Activated CD4-positive, alpha-beta T cell treated with anti-CD3 and anti-CD28 coated beads, Interleukin-2, amount 50 U/mL, for 48 hours (primary cell): ENCODE measurements at places on chromosomes 12 and 14.

DNA sequence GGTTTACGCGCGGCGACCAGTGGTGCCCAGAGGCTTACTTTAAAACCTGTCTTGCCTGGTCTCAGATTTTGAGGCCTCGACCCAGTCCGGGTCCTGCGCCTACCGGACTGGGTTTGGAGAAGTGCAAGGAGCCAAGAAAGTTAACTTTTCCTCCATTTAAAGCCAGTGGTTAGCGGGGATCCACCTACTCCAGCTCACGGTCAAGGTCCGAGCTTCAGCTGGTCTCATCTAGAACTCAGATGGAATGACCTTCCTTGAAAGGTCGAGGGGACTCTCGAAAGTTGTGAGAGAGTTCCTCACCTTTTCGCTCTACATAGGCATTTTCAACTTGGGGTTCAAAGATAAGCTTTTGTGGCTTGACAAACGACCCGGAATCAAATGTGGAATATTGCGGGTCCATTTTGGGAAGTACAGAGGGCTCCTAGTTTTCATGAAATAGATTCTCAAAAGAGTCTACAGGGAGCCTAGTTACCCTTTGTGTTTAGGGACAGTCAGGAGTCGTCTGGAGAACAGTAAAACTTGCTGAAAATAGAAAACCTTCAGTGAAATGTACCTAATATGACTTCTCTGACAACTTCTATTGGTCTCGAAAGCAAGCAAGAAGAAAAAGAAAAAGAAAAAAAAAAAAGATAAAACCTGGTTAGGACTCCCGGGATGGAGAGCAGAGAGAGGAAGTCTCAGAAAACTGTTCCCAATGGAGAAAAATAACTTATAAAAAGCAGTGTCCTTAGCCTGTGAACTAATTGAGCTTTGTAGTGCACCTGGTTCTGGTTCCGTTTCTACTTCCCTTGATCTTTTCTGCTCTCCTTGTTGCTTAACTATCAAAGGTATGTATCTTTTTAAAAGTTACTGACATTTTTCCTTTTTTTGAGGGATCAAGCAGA lies 1.4 kb downstream of the KCNMB4 start:
- no peak for DNase-seq

GRCh38 chr12:26119391-26119989 lies 5.3 kb downstream of the BHLHE41 start:
- no peak for DNase-seq

GRCh38 chr12:47715393-47715876 lies 9.6 kb upstream of the RPAP3 start:
- peak; percentile 84 for DNase-seq

DNA sequence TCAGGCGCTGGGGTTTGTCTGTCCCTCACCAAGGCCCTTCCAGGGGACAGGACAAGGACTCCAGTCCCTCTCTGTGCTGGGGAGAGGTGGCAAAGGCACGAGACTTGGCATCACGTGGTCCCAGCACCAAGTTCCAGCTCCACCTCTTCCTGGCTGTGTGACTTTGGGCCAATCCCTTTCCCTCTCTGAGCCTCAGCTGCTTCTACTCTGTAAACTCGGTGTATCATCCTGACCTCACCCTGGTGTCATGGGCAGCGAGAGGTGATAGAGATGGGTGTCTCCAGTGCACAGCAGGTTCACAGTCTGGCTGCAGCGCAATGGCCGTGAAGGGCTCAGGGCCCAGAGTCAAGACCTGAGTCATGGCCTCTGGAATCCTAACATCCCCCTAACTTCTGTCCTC lies 54.0 kb downstream of the MVK start:
- DNase-seq, result no peak

GRCh38 chr14:37147310-37147880 lies 25.0 kb downstream of the SLC25A21 start:
- no peak for DNase-seq

DNA sequence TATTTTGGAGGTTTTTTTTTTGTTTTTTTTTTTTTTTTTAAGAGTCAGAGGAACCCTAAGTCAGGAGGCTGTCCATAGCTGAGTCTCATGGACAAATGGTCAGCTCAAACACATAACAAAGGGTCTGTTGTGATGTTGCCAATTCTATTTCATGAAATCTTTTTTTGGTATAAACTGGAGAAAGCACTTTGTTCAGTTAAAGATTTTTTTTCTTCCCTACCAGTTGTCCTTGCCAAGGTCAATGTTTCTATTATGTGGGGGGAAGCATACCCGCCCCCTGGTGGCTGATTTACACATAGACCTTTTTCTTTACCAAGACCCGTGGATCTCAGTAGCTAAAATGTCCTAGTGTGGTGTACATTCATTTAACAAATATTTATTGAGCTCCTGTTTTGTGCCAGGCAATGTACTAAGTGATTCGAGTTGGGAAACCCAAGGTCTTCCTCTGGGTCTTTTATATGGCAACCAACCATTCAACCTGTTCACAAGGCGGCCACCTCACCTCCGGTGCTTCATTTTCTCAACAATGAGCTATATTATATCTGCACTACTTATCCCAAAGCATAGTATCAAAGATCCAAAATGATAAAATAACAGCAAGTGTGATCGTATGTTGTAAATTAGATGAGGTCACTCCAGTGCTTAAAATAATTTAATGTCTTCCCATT lies 214.5 kb downstream of the PAH start:
- peak; percentile 35 for DNase-seq

- DNase-seq, result no peak
Observed at GRCh38 chr12:39341179-39341578, 101.7 kb downstream of the KIF21A start.

GRCh38 chr12:50984586-50985298 lies 32.4 kb downstream of the HIGD1C start:
- DNase-seq, result no peak

DNA sequence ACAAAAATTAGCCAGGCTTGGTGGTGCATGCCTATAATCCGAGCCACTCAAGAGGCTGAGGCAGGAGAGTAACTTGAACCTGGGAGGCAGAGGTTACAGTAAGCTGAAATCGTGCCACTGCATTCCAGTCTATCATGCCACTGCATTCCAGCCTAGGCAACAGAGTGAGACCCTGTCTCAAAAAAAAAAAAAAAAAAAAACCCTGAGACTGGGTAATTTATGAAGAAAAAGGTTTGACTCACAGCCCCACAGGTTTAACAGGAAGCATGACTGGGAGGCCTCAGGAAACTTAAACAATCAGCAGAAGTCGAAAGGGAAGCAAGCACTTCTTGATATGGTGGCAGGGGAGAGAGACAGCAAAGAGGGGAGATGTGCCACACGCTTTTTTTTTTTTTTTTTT lies 123.2 kb downstream of the GXYLT1 start:
- no peak for DNase-seq

DNA sequence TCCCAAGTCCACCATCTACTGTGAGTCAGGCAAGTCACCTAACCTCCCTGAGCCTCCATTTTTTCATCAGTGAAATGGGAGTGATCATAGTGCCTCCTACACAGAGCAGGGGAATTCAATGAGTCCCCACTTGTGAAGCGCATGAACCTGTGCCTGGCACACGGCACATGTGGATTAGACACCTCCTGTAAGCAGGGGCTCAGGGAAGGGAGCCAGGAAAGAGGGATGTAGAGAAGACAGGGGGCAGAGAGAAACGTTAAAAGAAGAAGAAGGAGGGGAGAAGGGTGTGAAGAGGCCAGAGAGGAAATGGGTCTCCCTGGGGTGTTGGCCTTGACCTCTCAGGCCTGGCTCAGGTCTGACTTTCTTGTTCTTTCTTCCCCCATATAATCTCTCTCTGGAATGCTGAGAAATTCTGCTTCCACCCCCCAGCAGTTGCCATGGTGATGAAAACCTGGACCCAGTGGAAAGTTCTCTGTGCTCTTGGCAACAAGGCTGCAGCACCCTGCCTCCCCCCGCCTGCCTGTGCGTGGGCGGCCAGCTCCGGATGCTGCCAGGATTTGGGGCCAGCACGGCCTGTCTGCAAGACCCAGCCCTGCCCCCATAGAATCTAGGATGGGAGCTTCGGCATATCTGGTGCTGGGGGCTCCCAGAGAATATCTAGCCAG lies 94.5 kb downstream of the CALM1 start:
- no peak for DNase-seq

GRCh38 chr12:83102499-83102898 lies 415.8 kb downstream of the TMTC2 start:
- no peak for DNase-seq

GRCh38 chr12:11653215-11653753 lies 3.8 kb downstream of the ETV6 start:
- peak; percentile 70 for DNase-seq

- DNase-seq, result no peak
Observed at GRCh38 chr14:57865403-57866198, at the start of gene SLC35F4. Gene SLC35F4 (minus strand): TSS chr14:57866092.

DNA sequence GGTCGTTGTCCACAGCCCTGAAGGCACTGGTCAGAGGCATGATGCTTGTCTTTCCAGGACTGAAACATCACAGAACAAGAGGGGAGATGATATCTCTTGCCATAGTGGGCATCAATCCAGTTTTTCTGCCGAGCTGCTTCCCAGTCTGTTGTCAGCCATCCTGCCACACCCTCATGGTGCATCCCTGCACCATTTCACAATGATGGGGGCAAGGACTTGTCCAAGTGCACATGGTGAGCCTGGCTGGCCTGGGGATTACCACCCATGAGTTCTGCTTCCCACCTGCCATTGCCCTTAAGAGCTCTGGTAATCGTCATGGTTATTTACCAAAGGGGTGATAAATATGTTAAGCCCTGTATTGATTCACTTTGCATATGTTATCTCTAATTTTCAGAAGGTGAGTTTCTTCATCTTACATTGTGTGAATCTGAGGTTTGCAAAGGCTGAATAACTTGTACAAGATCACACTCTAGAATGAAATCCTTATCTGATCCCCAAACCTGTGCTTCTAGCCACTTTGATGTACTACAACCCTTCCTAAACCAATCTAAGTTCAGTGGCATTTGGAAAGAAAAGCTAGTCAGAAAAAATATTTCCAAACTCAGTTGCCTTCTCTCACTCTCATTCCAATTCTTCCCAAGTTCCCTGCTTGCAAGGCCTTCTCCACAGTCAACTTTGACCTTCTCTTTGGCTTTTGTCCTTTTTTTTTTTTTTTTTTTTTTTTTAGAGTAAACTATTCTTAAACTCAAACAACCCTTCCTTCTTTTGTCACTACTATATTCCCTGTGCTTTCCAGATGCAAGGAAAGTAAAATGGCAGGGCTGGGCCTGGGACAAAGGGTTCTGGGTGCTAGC lies 2.3 kb downstream of the AVIL start:
- DNase-seq, result no peak

GRCh38 chr14:69983317-69983716 lies 104.1 kb downstream of the SMOC1 start:
- DNase-seq, result no peak

DNA sequence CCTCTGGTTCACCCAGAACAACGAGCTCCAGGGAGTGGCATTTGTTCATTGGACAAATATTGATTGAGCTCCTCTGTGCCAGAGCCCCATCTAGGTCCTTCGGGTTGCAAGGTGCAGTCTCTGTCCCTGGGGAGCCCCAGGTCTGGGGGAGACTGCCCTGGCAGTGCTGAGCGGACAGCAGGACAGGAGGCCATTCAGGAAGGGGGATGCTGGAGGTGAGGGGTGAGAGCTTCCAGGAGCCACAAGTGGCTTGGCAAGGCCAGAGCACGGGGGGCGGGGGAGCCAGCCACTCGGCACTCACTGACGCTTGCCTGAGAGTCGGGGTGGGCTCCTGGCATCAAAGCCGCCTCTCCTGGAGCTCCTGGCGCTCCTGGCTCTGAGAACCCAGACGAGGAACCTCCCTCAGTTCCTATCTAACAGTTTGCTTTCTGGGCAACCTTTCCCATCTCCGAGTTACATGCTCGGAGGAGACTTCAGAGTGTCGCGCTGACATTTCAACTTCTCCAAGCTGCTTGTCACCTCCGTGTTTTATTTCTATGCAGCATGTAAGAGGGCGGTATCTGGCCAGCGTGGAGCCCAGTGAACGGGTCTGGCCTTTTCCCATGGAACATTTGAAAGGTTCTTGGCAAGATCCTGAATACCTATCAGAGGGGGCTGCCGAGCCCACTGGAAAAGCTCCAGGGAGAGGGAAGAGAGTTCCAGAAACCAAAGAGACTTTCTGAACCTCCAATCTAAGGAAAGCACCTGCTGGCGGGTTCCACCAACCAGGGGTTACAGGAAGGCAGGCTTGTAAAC lies 62.0 kb upstream of the BCL11B start:
- DNase-seq, result no peak

GRCh38 chr12:89787763-89788162 lies 79.1 kb upstream of the ATP2B1 start:
- no peak for DNase-seq

DNA sequence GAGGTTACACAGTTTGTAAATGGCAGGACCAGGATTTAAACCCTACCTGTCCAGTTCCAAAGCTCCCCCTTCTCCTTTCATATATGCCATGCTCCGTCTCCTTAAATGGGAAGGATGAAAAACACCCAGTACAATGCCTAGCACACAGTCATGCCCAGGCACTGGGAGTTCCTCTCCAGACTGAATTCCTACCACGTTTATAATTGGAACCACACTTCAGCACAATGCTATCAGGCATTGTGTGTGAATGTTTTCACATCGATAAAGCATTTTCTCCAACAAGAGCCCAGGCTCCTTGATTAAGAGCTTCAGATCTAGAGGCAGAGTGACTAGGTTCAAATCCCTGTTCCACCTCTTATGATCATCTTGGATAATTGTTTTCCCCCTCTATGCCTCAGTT lies 2.7 kb upstream of the NUAK1 start:
- no peak for DNase-seq

DNA sequence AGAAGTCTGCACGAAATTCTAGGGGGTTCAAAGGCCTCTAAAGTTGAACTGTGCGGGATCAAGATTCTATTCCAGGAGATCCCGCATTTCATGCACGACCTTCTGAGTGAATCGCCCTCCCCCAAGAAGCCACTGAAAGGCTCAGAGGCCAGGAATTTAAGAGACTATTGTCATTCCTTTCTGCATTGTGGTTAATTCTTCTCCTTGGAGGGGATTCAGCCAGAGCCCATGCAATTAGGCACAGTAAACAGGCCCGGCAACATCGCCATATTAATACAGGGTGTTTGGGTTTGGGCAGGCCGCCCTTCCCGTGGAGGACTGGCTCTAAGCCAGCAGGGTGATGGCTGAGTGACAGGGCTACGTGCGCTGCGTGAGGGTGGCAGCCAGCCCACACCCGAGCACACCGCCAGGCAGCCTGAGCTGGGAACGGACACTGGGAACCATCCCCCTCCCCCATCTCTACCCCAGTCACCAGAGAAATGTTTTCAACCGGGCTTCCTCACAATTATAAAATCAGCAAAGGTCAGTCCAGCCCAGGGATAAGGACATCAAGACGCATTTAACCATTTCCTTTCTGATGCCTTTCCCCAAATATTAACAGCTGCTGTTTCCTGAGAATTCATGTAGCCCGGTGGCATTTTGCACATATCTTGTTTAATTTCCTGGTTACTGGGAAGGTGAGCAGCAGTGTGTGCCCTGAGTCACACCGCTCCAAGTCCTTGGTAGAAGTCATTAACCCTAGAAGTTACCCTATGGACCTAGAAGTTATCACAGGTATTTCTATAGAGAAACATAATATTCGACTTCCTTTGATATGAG lies 12.5 kb downstream of the EGLN3 start:
- no peak for DNase-seq

- peak; percentile 66 for DNase-seq
Observed at GRCh38 chr14:31206536-31207286, 882 bp downstream of the HECTD1 start.
